ENCODE measurements at places on chromosomes 2 and 18.

- DNase-seq, result no peak
Observed at GRCh38 chr2:20537423-20538307, 90.8 kb downstream of the RHOB start.

- DNase-seq, result no peak
Observed at GRCh38 chr2:98917031-98917471, 19.0 kb downstream of the CRACDL start.

DNA sequence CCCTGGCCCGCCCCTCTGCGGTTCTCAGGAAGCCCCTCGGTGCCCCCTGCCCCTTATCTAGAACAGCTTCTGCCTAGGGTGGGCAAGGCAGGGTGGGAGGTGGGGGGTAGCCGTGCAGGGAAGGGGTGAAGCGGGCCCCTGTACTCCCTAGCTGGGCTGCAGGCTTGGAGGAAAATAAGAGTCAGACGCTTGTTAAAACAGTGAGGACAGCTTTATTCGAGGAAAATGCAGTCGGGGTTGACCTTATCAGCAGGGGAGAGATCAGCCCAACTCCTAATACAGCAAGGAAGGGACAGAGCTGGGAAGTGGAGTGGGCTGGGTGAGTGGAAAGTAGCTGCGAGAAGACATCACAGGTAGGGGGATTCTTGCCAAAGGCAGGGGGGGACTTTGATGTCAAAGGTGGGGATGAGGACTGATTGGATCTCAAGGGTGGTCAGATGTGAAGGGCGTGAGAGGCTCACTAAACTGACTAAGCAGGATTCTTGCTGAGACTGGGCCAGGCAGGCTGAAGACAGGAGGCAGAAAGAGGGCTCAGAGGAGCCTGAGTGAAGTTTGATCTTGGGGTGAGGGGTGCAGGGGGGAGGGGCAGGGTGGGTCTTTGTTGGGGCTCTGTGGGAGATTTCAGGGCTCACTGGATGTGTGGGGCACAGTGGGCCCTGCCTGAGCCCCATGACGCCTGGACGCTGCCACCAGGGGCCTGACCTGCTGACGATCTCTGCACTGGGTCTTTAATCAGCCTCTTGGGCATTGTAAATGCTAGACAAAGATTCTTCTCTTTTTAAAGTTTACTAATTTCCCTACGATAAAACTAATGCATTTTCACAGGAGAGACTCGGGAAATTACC lies 29.9 kb downstream of the HPCAL1 start:
- DNase-seq, result no peak

DNA sequence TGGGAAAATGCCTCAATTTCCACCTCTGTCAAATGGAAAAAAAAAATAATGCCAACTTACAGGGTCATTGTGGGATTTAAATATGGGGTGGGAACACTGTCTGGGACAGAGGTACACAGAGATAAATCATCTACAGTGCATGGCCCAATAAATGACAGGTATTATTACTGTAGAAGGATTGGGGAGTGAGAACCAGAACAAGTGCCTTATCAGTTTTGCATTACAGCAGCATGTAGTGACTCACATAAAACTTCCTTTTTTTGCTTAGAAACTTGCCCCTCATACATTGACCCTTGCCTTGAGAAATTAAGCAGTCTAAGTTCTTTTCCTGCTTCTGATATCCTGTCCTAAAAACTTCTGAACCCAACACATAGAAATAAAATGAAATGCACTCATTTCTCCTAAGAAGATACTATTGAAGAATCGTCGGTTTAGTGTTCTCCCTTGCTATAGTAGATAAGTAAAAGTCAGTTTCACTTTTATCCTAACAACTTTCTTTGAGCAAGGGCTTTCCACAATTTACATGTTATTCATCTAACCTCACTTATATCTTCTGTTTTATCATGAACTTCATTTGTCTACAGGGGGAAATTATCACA lies 121.0 kb upstream of the HAAO start:
- DNase-seq, result no peak

- no peak for DNase-seq
Observed at GRCh38 chr18:3842844-3843243, 392.9 kb downstream of the TGIF1 start.

- no peak for DNase-seq
Observed at GRCh38 chr2:99079226-99079625, 62.3 kb upstream of the C2orf15 start.

GRCh38 chr2:2742726-2743125 lies 411.7 kb upstream of the MYT1L start:
- no peak for DNase-seq

DNA sequence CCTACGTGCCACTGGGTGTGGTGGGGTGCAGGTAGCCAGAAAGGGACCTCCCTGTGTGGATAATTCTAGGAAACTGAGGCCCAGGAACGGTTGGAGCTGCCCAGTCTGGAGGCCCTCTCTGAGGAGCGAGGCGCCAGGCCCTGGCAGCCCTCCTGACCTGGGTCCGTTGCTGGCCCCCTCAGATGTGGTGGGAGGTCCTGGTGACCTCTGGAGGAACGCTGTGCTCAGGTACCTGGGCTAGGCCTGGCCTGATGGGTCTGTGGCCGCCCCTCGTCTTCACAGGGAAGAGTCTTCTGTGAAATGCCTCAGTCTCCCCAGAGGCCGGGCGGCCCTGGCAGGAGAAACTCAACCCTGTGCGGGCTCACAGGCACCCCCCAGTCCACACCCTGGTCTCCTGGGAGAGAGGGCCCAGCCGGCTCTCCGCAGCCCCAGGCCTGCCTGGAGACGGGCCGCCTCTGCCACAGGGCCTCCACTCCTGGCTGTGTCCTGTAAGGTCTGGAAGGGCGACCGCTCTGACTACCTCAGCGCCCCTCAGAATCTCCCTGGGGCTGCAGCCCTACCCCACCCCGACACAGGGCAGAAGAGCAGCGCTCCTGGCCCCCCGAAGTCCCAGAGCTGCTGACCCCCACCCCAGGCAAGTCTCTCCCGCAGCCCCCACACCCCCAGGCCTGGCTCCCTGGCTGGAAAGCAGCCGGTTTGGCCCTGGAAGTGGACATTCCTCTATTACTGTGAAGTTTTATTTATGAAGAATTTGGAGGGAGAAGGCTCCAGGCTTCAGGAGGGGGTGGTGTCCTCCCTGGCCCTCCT lies 3.7 kb downstream of the B3GNT7 start:
- peak; percentile 22 for DNase-seq

- DNase-seq, result no peak
Observed at GRCh38 chr2:15718103-15718943, 126.7 kb downstream of the DDX1 start.

DNA sequence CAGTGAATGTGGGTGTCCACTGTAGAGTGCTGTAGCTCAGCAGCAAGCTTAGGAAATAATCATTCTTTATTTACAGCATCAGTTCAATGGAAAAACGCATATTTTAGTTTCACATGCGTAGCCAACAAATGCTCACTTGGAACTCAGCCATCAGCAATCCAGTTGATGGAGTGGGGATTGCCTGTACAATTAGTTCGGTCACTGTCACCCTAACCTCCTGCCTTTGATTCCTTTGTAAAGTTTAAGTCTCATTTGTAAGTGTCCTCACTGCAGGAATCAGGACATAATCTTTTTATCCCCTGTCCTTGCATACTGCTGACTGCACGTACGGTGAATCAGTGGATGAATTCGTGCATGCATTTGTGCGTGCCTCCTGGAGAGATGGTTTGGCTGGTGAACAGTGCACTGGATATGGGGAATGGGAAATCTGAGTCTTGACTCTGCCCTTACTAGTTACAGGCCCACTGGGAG lies 55.9 kb downstream of the RAB31 start:
- no peak for DNase-seq

DNA sequence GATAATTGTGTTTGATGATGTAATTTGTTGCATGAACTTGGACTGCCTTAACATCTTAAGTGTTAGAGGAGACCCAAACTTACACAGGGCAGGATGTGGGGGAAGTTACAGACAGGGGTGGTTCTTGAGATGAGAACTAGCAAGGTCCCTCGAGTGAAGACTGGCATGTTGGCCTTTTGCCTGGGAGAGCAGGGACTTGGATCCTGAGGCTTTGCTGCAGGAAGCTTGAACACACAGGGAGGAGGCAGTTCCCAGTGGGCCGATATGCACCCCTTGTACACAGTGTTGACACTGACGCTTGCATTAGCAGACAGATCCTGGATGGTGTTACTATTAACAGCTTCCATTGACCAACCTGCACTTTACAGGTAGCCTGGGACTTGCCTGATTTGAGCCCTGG lies 47.5 kb downstream of the CHRNA1 start:
- no peak for DNase-seq

DNA sequence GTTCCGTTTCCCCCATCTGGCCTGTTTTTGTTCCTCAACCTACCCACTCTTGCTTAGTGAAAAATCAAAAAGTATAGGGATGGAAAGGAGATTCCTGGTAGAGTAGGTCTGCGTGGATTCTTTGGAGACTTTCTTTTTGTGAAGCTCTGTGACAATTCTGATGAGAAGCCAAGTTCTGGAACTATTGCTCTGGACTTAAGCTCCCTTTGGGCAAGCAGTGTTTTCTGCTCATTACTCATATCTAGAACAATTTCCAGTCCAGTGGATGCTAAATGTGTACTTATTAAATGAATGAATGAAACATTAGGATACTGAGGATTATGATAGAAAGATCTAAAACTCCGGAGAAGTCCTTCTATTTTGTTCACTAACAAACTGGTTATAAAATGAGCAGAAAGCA lies 76.5 kb downstream of the SOCS6 start:
- DNase-seq, result no peak

DNA sequence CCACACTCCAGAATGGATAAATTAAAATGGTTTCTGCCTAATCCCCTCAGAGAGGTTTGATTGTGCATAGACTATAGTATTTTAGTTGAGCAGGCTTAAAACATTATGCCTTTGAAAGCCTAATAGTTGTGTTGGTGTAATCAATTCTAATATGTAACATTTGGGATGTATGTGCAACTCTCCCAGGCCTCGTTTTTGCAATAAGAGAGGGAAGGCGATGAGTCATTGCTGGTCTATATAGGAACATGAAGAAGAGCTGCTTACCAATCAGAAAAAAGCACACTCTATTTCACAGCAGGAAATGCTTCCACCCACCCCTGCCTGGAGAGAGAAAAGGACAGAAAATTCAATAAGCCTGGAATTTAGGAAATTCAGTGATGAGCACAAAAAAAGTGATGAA lies 1424.0 kb upstream of the PIK3C3 start:
- no peak for DNase-seq

GRCh38 chr2:28630341-28630740 lies 121.3 kb upstream of the PPP1CB start:
- DNase-seq, result no peak

- no peak for DNase-seq
Observed at GRCh38 chr2:24429197-24430074, 61.6 kb upstream of the NCOA1 start.

- DNase-seq, result peak; percentile 29
Observed at GRCh38 chr18:57859314-57859713, 56.2 kb upstream of the ATP8B1 start.

GRCh38 chr18:48943736-48944527 lies 6.8 kb downstream of the SMAD7 start:
- peak; percentile 20 for DNase-seq

- DNase-seq, result no peak
Observed at GRCh38 chr2:42095923-42096408, 48.1 kb downstream of the PKDCC start.

GRCh38 chr2:218262237-218262600 lies 1.4 kb downstream of the GPBAR1 start:
- no peak for DNase-seq

DNA sequence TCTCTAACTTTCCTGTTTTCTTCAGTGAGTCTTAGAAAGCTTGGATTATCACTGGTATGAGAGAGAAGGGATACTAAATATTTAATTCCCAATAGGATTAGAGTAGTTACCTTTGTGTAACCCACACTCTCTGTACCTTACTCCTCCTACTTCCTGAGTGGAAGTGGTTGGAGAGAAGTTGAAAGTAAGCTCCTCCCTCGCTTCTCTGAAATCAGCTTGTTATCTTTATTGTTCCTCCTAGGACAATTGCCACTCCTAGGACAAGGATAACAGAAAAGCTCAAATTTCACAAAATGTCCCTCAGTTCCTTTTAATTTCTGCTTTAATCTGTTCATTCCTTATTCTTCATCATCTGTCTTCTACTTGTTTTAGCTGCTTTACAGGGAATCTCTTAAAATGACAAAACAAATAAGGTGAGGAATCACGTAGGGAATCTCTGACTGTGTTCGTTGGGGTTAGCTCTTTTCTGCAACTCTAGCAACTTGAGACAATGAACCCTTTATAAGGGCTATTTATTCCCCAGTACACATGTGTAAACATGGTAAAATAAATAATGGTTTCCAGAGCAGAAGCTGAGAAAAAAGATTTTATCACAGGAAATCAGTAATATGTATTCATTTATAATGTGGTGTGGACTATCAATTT lies 8.6 kb downstream of the ITPRID2 start:
- no peak for DNase-seq

- DNase-seq, result no peak
Observed at GRCh38 chr18:60411715-60412114, 39.1 kb upstream of the MC4R start.

GRCh38 chr2:241767464-241768250 lies 9.0 kb upstream of the GAL3ST2 start:
- no peak for DNase-seq

DNA sequence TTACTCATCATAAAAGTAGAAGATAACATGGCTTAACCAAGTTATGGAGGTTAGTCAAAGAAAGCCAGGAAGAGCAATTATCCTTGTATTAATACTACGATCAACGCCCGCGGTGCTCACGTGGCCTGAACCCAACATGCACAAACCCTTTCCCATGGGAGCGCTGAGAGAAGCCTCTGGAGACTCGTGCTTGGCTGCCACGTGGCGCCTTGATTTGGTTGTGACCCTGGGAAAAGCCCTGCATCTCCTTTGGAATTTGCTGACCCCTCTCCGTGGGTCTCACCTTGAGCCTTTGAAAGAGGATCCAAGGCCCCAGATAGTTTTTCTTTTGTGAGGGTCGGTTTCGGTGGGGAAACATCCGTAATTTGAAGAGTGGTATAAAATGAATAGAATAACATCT lies 255.6 kb downstream of the DCDC2C start:
- DNase-seq, result no peak

GRCh38 chr18:425106-425745 lies 75.3 kb downstream of the COLEC12 start:
- no peak for DNase-seq

- DNase-seq, result no peak
Observed at GRCh38 chr2:117726747-117727146, 87.7 kb upstream of the DDX18 start.
